Hematopoietic multipotent progenitor cell (in vitro differentiated cells): ENCODE measurements at places on chromosomes 13 and 19. TPM values are rescaled to one million over a fixed set of nuclear protein-coding genes. Genes with fewer than 3 reads are reported as not detected.

GRCh38 chr13:24277761-24278160, 31.6 kb upstream of the C1QTNF9 start:
- no peak for DNase-seq

DNA sequence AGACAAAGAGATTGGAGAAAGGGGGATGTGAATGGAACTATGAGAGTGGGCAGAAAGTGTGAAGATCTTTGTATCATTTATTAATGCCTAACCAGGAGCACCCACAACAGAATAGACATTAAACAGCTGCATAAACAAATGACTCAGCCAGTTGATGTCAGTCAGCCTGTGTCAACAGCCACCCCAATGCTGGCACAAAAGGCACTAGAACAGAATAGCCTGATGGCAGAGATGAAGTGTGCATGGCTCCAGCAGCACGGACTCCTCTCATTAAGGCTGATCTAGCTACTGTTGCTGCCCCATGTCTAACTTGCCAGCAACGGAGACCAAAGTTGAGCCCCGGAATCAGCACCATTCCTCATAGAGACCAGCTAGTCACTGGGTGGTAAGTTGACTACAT, 7.8 kb downstream of the CPB2 start:
- no peak for DNase-seq

- no peak for DNase-seq
These were observed 131.5 kb downstream of the RGCC start for GRCh38 chr13:41588899-41589298.

DNA sequence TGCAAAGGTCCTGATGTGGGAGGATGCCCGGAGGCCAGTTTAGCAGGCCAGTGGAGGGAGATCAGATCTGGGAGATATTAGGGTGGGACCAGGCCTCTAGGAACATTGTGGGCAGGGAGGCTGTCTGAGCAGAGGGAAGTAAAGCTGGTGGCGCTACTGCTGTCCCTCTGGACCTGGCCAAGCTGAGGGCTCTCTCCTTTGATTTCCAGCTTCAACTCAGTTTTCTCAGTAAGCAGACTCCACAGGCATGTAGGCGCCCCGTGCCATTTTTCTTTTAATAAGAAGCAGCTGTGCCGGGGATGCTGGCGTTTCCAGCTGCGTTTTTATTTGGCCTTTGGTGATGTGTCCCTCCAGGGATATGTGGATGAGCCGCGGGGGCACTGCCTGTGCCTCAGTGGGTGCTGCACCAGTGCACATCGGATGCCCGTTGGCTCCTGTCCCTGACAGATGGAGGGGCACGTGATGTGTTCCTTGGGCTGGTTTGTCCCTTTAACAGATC, 6.7 kb downstream of the DNM2 start:
- DNase-seq, result no peak

- DNase-seq, result no peak
These were observed 142.8 kb upstream of the PCDH9 start for GRCh38 chr13:67372868-67373464.

- DNase-seq, result no peak
These were observed 10.6 kb downstream of the REXO1 start for GRCh38 chr19:1837625-1838105.

DNA sequence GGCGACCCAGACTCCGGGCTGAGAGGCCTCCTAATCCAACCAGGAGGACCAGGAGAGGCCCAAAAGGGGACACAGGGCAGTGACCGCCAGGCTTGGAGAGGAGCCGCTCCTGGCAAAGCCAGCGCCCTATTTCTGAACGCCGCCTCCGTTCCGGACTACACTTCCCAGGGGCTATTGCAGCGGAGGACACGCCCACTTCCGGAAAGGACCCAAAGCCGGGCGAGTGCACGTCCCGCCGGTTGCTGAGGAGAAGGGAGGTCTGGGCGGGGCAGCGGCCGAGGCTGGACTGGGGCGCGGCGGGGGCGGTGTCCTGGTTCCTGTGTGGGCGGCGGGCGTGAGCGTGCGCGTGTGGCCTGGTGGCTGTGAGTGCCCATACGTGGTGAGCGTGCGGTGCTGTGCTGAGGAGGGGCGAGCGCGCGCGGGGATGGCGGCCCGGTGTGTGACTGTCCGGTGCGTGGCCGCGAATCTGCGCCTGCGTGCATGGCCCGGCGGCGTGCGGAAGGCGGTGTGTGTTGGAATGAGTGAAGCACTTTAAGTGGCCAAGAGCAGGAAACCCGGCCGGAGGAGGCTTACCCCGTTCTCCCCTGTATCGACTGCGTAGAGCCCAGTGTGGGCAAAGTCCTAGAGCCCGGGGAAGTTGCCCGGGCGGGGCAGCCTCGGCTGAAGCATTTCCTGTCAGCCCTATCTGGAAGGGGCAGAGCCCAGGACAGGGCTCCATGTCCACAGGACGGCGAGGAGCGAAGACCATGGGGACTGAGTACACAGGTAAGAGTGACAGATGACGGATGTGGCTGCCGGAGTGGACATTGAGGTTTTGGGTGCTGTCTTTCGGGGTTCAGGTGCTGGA, at the start of gene ZNF470:
ZNF470 (plus strand) TSS at position 195 of the 847 bp plus-strand sequence. CDS start 2,844 bp downstream, outside the sequence.
- peak; percentile 43 for DNase-seq

DNA sequence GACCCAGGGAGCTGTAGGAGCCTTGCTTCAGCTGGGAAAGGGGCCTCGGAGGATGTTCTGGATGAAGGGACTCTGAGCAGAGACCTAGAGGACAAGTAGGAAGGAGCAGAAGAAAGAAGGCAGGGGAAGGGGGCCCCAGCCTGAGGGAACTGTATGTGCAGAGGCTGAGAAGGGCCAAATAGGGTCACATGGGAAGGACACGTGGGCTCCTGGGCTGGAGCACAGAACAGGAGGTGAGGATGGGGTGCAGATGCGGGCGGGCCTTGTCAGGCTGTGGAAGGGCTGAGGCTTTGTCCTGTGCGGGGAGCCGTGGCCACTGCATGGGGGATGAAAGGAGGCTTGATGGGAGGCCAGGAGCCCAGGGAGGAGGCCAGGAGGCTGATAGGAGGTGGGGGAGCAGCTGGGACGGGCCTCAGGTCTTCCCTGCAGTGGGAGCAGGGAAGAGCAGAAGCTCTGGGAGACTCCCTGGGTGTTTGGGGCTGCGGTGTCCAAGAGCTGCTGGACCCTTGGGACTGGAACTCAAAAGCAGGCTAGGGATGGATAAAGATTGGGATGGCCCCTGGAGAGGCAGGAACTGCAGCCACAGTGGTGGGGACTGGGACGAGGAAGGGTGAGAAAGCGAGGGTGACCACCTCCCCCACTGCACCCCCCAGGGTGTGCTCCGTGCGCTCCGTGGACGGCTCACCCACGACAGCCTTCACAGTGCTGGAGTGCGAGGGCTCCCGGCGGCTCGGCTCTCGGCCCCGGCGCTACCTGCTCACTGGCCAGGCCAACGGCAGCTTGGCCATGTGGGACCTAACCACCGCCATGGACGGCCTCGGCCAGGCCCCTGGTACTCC, 11.4 kb upstream of the LTBP4 start:
- DNase-seq, result no peak

- no peak for DNase-seq
These were observed 6.2 kb downstream of the WASF3 start for GRCh38 chr13:26563713-26564112.

DNA sequence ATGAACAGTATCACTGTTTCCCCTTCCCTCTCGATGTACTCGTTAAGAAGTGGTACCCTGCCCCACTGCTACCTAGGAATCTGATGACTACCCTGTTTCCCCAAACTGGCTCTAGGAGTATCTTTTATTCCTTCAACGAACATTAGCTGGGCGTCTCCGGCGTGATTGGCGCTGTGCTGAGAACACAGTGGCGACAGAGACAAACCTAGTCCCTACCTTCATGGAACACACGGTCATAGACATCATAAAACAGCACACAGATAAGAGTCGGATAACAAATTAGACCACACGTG, 730 bp downstream of the SYMPK start:
- no peak for DNase-seq

DNA sequence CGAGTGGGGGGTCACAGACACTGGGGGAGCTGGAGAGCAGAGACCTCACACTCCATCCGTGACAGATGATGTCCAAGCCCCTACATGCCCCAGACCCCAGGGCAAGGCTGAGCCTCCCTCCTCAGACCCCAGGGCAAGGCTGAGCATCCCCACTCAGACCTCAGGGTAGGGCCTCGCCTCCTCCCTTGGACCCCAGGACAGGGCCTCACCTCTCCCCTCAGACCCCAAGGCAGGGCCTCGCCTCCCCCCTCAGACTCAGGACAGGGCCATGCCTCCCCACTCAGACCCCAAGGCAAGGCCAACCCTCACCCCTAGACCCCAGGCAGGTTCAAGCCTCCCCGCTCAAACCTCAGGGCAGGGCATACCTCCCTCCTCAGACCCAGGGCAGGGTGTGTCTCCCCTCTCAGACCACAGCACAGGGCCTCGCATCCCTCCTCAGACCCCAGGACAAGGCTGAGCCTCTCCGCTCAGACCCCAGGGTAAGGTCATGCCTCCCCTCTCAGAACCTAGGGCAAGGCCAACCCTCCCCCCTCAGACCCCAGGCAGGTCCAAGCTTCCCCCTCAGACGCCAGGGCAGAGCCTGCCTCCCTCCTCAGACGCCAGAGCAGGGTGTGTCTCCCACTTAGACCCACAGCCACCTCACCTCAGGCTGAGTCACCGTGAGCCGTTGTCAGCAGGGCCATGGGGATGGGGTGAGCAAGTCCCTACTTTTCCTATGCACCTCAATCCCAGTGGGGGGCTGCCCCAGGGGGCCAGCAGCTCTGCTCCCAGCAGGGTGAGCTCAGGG, 1.7 kb upstream of the S1PR4 start:
- no peak for DNase-seq

DNA sequence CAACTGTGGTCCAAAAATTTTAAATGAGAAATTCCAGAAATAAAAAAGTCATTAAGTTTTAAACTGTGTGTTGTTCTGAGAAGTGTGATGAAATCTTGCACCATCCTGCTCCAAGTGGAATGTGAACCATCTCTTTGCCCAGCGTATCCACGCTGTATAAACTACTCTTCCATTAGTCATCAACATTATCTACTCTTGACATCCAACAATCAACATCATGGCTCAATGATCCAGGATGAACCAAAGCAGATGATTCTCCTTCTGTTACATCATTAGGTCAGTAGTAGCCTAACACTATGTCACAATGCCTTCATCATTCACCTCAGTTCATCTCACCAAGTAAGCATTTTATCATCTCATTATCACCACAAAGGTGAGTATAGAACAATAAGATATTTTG, 55.3 kb downstream of the SUCLA2 start:
- DNase-seq, result no peak

- no peak for DNase-seq
These were observed 43.1 kb downstream of the ZNF611 start for GRCh38 chr19:52691737-52692136.

DNA sequence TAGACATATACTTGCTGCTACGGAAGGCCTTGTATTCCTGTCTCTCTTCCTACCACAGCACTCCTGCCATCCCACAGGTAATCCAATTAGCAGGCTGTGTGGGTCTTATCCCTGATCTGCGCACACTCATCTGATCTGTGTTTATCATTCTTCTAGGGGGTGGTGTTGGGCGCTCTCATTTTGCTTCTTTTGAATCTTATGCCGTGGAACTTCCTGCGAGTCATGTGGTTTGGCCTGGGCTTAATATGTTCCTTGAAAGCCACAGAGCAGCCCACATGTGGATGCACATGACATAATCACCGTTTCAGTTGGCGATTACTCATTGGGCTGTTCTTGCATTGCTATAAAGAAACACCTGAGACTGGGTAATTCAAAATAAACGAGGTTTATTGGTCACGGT, 7.5 kb downstream of the RASA3 start:
- DNase-seq, result peak; percentile 68

DNA sequence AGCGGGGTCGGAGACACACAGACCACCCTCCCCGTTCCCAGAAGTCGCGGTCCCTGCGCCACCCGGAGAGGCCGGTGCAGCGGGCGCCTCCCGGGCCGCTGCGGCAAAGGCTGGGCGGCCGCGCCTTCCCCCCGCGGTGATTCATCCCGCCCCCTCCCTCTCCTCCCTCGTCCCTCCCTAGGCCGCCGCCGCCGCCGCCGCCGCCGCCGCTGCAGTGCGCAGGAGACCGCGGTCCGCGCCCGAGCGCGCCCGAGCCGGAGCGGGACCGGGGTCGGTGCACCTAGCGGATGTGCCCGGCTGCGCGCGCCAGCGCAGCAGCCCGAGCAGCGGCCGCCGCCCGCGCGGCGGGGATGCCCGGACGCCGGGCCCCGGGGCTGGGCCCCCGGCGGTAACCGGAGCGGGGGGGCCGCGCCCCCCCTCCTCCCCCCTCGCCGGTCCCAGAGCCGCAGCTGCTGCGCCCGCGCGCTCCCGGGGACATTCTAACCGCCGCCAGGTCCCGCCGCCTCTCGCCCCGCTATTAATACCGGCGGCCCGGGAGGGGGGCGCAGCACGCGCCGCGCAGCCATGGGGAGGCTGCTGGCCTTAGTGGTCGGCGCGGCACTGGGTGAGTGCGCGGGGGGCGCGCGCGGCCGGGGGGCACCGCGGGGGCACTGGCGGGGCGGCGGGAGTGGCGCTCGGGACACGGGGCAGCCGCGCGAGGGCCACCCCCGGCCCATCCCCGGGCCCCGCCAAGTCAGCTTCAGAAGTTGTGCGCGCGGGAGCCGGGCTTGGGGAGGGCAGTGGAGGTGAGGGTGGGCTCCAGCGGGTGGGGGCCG, at the start of gene SCN1B:
SCN1B (plus strand) TSS at position 214 of the 815 bp plus-strand sequence; CDS start at position 565, 351 bp downstream.
- DNase-seq, result no peak

DNA sequence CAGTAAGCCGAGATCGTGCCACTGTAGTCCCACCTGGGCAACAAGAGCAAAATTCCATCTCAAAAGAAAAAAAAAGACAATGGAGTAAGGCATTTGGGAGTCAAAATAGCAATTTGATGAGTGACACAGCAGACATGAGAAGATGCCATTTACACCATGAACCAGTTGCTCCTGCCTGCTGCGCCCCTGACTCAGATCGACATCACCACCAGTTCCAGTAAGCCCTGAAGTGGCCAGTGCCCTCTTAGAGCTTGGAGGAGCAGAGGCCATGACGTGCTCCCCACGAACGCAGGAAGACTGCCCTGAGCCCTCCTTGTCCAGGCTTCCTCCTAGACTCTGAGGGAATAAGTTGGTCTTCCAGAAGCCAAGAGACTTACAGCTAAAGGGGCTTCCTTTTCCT, 339.2 kb downstream of the MYO16 start:
- DNase-seq, result no peak

DNA sequence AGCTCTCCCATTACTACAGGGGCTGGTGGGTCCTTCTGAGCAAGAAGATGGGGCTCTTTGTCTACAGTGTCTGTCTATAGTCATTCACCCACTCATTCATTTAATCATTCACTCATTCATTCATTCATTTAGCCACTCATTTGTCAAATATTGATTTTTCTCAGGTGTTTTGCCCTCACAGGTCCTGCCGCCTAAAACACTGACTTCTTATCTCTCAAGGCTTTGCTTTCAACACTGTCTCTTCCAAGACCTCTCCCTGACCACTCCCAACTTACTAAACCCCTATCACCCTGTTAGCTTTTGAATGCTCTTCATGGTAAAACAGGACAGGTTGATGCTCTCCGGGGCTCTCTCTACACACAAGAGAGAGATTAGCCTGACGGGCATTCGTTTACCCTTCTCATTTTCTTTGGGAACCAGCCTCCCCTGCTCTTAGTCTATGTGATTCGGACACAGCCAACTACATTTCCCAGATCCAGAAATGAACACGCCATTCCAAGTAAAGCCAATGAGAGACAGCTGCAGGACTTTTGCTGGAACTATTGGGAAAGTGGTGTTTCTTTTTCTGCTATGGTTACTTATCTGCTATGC, 22.7 kb downstream of the FAM187B start:
- DNase-seq, result peak; percentile 7

AXL gene
- total RNA-seq, result 7.0 TPM

KIR3DL1 gene
- total RNA-seq, result not detected

NANOS3 gene
- total RNA-seq, result 2.7 TPM

ZIM2 gene
- total RNA-seq, result not detected
